HEK293T (cell line): ENCODE measurements at places on chromosomes 16 and 17.

- no peak for DNase-seq
These were observed 34.9 kb downstream of the CD300LF start for GRCh38 chr17:74677558-74678466.

- no peak for DNase-seq
These were observed 34.6 kb upstream of the CCDC182 start for GRCh38 chr17:57779706-57780105.

- DNase-seq: no peak
These were observed 447.0 kb downstream of the SHISA9 start for GRCh38 chr16:13348416-13348815.

- no peak for DNase-seq
These were observed 3.8 kb upstream of the ARHGAP23 start for GRCh38 chr17:38424297-38424972.

DNA sequence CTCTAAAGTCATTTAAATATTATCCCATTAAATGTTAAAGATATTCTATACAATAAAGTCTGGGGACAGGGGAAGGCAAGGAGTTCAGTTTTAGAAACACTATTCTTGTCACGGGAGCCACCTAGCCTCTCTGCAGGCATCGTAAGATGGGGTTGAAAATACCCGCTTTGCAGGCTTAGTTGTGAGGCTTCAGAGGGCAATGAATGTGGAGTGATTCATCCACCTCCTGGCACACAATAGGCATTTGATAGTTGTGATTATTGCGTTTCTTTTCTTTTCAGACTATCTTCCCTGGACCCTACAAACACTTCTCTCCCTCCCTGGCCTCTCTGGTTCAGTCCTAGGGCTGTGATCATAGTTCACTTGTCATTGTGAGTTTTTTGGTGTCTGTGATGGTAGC lies 19.6 kb downstream of the GLP2R start:
- no peak for DNase-seq

DNA sequence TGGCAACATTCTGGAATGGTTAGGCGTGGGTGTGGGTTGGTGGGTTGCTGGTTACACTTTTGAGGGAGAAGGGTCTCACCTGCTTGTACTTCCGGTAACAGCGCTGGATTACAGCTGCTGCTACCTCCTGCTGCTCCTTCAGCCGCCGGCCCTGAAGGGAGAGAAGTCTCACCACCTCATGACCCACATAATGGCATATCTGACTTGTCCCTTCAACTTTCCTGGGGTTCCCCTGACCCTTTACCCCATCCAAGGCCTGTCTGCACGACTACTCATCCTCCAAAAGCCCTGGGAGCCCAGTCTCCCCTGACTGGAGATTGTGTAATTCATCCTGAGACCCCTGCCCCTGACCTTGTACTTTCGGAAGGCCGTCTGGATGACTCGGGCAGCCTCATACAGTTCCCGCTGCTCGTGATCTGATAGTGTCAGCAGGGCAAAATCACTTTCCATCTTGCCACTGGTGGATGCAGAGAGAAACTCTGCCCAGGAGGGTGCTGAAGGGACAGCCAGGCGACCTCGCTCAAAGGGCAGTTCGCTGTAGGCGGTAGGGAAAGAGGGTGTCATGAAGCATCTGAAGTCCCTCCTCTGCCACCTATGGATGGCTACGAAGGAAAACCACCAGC lies 2.0 kb upstream of the SPAG7 start:
- no peak for DNase-seq

DNA sequence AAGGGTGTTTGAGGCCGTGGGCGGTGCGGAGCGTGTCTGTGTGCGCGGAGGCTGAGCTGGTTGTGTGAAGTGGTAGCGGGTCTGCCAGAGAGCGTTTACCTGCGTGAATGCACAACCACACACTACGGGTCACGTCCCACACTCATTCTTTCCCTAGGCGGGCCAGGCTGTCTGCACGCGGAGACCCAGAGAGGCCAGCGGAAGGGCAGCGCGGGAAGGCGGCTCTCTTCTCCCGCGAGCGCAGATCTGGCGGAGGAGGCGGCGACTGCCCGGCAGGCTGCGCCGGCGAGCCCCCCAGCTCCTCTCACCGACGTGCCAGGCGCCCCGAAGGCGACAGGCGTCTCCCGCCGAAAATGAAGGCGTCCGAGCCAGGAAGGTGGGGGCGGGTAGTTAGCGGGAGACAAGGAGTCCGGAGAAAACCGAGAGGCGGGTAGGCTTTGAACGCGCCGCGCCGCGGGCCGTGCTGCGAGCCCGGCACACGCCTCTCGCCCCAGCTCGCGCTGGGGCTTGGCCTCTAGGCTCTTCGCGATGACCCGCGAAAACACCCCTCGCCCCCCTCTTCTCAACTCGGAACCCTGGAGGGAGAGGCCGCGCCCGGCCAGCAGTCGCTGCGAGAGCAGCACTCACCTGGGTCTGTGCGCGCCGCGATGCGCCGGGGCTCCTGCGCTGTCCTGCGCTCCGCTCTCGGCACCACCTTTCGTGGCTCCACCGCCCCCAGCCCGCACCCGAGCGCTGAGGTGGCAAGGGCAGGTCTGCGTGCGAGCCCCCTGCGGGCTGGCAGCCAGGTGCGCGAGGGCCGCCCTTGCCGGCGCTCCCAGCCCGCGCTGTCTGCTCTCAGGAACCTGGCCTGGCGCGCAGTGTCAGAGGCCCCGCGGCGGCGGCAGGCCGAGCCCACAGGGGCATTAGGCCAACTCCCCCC lies 2.0 kb upstream of the FOXF1 start:
- DNase-seq: no peak

DNA sequence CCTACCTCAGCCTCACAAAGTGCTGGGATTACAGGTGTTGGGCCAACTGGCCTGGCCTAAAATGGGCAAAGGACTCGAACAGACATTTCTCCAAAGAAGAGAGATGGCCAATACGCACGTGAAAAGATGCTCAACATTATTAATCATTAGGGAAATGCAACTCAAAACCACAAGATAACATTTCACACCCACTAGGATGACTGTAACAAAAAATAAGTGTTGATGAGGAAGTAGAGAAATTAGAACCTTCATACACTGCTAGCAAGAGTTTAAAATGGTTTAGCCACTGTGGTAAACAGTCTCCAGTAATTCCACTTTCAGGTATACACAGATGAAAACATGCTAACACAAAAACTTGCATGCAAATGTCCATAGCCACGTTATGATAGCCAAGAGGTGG lies 5.7 kb downstream of the TMED6 start:
- DNase-seq: no peak

DNA sequence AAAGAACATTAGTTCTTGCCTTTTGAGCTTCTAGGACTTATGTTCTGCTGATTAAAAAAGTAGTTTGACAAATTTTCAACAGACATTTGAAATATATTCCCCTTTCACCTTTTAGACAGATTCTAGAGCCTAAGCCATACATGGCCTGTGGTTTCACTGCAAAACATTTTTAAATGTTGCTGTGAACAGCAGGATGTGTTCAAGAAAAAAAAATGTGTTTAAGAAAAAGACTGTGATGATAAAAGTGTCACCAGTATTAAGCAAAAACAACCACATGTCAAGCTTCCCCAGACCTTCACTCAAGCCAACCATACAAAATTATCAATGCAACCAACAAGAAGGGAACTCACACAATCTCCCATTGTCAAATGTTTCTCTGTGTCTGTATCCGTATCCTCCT lies 103.5 kb downstream of the SYCE1L start:
- no peak for DNase-seq

DNA sequence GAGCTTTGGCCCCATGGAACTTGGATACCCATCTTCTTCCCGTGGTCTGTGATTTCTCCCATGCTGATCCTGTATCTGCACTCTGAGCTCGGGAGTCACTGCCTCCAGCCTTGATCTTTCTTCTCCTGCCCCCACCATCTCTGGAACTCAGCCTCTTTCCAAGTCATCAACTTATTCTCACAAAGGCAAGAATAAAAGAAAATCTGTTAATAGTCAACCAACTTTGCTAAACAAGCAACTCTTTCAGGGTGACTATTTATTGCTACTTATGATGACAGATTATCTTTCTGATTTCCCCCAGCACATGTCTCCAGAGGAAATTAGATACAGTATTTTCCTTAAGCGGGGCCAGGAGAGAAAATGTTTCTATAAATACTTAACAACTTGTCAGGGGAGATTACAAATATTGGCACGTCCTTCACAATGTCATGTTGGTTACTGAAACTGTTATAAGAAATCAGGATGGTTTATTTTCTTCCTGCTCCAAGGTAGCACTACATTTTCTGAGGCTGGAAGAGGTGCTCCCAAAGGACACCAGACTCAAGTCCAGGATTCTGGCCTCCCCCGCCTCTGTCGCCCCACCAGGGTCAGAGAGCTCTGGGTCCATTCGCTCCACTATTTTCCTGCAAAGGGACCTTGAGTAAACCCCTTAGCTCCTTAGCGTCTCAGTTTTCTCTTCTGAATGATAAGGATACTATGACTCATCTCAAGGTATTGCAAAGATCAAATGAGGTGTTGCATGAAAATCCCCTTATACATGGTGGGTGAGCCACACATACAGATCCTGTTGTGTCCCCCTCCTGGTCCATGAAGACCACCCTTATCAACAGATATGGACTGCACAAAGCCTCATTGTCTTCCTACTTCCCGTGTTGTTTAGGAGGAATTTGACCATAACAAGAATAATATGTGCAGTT lies 205.2 kb upstream of the WSCD1 start:
- no peak for DNase-seq

GRCh38 chr17:82495844-82496528 lies 23.5 kb upstream of the FOXK2 start:
- DNase-seq: no peak

DNA sequence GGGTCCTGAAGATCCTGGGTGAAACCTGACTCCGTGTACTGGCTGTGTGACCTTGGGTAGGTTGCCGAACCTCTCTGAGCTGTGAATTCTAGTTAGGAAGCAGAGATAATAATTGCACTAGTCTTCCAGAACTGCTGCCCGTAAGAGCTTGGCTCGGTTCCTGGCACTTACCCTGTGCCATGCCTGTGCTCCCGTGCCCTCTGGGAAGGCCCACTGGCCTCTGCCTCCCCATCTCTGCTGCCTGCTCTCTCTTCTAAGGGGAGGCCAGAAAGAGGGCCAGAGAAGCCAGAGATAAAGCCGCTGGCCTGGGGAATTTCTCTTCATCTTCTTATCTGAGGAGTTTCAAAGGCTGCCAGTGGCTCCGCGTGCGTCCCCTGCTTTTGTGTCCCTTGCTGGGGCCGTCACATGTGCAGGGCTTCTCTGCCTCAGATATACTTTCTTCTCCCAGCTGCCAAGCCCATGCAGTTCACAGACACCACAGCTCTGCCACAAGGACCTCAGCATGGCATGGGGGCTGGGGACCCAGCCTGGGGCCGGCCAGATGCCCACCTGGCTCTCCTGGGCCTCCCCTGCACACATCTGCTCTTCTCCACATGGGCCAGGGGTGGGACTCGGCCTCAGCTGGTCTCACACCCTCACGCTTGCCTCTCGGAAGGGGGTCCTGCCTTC lies 145.2 kb downstream of the SDK2 start:
- no peak for DNase-seq

- DNase-seq: no peak
These were observed 40.5 kb upstream of the CDRT4 start for GRCh38 chr17:15507896-15508295.

DNA sequence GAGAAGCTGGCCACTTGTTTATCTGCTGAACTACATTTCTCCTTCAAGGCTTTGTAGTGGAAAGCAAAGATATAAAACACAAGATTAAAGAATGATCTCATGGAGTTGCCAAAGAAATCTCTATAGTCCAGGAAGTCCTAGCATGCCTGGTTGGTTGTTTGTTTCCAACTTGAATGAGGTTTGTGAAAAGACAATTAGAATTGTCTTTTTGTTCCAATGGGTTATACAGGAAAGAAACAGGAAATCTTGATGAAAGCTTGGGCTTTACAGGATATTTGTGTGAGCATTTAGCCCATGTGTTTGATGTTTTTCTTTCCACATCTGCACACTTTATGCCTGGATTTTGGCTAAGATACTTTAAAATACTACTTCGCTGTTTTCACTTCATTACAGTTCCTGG lies 273.4 kb downstream of the CEP112 start:
- no peak for DNase-seq

DNA sequence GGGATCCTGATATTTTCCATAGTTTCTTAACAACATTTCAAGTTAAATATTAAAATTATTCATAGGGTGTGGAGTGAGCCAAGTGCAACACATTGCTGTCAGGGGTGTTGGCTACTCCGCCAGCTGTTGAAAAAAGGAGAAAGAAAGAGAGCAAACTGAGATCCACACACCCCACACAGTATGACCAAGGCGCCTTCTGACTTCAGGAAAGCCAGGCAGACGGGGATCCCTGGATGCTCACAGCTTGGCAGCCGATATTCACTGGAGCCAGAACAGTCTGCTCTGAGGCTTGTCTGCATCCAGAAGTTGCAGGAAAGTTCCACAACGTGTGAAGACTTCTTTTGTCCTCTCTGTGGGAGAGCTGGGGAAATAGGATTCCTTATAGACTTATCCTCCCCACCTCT lies 9.3 kb downstream of the CHD9NB start:
- no peak for DNase-seq

GRCh38 chr16:84475643-84476240 lies 28.7 kb downstream of the MEAK7 start:
- DNase-seq: no peak

DNA sequence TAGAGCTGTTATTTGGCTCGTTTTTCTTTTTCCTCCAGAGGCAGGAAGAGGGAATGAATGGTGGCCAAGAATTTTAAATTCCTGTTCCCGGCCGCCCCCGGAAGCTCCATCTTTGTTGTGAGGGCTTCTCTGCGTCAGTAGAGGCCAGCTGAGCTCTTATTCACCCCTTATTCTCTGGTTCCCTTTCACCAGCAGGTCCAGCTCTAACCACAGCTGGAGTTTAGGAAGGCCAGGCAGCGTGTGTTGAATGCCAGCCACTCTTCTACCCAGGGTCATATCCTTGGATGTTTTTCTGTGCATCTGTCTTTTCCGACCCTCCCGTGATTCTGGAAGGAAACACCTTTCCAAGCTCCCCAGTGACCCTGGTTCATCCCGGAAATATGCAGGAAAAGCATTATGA lies 570.5 kb downstream of the WWOX start:
- no peak for DNase-seq

DNA sequence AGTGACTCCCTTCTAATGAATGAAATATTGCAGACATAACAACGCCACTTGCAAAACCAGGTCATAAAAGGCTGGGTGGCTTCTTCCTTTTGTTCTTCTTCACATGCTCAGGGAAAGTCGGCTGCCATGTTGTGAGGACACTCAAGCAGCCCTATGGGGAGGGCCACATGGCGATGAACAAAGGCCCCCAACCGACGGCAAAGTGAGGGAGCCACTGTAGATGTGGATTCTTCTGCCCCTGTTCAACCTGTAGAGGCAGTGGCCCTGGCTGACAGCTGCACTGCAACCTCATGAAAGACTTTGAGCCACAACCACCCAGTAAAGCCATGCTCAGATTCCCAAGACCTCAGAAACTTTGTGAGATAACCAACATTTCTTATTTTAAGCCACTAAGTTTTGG lies 203.5 kb upstream of the TNRC6C start:
- no peak for DNase-seq

DNA sequence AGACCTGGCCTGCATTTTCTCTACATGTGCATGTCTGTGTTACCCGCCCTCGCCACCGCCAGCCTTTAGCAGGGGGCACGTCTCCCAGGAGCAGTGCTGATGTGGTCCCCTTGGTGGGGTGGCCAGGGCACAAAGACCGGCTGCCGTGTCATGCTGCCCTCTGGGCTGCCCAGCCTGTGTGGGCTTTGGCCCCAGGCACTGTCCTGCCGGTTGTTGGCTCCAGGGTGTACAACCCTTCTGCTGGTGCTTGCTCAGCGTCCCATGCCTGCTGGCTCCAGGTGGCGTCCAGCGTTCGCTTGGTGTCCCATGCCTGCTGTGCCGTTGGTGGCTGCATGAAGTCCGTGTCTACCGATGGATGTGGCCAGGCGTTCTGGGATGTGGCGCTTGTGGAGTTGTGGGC lies 4.1 kb downstream of the BAIAP2 start:
- DNase-seq: no peak

- no peak for DNase-seq
These were observed 165.4 kb downstream of the PRKCA start for GRCh38 chr17:66467766-66468165.
